ENCODE measurements at places on chromosomes 6 and 20.
A peak's percentile ranks its signal among the peaks of the same experiment; 100 is the strongest.

DNA sequence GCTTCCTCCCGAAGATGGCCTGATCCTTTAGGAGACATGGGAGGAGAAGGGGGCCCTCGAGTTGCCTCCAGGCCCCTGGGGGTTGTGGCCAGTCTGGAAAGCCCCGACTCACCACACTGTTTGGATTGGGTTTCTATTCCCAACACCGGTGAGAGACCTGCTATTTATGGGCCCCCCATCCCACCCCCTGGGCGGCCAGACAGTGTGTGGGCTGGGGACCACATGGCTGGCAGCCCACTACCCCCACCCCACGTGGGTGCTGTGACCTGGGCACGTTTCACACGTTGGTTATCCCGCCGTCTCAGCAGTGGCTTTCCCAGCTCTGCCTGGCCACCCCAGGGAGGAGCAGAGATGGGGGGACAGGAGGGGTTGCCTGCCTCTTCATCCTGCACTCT is 116.1 kb downstream of the VEGFA start:
- no peak for DNase-seq

- DNase-seq: no peak
Measured at GRCh38 chr6:119040636-119041035, 37.8 kb downstream of the FAM184A start.

GRCh38 chr6:4703382-4703781 is 72.8 kb upstream of the CDYL start:
- DNase-seq: no peak

GRCh38 chr20:63396300-63396699 is 35.2 kb upstream of the CHRNA4 start:
- no peak for DNase-seq

- DNase-seq: no peak
Measured at GRCh38 chr20:51473771-51474170, 68.7 kb downstream of the NFATC2 start.

- DNase-seq: no peak
Measured at GRCh38 chr6:146153040-146153758, 124.3 kb downstream of the GRM1 start.

DNA sequence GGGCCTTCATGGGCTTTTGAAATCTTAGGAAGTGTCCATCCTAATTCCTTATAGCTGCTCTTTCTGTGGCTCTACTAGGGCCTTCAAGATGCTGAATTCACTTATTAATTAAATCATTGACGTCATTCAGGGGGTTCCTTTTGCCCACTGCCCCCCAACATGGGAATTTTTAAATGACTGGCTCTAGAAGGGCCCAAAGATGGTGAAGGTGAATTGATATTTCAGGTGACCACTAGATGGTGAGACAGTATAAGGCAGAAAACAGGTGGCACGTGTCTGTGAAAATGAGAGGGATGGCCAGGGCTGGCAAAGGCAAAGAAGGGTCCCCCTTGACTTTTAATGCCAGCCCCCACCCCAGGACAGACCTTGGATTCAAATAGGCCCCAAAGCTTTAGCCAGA is 11.8 kb downstream of the GNAS start:
- no peak for DNase-seq

- no peak for DNase-seq
Measured at GRCh38 chr20:12358006-12358654, 440.4 kb downstream of the BTBD3 start.

DNA sequence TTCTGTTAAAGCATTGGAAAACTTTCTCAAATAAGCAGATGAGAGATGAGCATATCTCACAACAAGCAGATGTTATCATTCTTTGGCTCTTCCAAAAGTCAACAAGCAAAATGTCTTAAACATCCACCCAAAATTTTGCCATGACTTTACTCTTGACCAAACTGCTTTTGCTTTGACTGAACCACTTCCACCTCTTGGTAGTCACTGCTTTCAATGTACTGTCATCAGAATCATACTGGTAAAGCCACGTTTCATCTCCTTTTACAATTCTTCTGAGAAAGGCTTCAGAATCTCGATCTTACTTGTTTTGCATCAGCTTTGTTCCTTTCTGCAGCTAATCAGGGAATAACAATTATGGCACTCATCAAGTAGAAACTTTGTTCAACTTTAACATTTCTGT is 498.5 kb upstream of the GJE1 start:
- DNase-seq: no peak

- no peak for DNase-seq
Measured at GRCh38 chr6:107741191-107741680, 82.9 kb downstream of the SCML4 start.

GRCh38 chr6:168292826-168293225 is 26.8 kb downstream of the DACT2 start:
- DNase-seq: no peak

DNA sequence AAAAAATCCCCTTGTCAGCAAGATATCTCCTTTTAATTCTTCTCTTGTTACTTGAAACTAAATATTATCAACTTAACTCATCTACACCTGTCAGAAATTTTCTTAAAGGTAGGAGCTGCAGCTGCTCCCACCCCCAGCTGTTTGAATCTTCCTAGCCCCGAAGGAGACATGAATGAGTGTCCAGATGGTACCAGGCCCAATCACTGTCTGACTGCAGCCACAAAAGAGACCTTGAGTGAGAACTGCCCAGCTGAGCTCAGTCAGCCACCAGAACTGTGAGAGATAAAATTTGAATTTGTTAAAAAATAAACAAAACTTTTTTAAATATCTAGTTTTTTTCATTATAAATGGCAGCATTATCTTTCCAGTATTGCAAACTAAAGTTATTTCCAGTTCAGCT is 84.7 kb downstream of the PRSS35 start:
- DNase-seq: no peak

DNA sequence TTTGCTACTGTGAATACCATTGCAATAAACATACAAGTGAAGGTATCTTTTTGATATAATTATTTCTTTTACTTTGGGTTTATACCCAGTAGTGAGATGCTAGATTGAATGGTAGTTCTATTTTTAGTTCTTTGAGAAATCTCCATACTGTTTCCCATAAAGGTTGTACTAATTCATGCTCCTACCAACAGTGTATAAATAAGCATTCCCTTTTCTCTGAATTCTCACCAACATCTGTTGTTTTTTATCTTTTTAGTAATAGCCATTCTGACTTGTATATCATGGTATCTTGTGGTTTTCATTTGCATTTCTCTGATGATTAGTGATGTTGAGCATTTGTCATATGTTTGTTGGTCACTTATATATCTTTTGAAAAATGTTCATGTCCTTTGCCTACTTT is 183.6 kb upstream of the LRFN2 start:
- no peak for DNase-seq

- no peak for DNase-seq
Measured at GRCh38 chr6:164356814-164357213, 942.3 kb downstream of the QKI start.

DNA sequence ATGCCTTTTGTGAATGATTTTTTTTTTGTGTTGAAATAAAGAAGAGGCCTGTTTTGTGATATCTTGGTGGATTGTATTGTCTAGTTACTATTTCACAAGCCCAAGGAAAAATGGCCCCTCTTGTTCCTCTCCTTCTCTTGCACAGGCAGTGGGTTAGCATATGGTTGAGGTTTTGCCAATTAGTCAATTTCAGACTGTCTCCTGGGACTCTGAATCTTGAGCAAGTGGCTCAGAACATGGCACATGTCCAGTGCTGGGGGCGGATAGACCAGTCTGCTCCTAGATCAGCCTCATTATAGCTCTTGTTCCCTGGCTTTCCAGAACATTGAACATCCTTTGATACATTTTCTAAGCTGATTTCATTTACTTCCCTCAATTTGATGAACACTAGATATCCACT is 589.2 kb downstream of the PHF3 start:
- DNase-seq: no peak

- no peak for DNase-seq
Measured at GRCh38 chr20:4946986-4947385, 54.3 kb downstream of the SLC23A2 start.

- DNase-seq: no peak
Measured at GRCh38 chr6:42938987-42939809, 9.9 kb downstream of the CNPY3 start.

DNA sequence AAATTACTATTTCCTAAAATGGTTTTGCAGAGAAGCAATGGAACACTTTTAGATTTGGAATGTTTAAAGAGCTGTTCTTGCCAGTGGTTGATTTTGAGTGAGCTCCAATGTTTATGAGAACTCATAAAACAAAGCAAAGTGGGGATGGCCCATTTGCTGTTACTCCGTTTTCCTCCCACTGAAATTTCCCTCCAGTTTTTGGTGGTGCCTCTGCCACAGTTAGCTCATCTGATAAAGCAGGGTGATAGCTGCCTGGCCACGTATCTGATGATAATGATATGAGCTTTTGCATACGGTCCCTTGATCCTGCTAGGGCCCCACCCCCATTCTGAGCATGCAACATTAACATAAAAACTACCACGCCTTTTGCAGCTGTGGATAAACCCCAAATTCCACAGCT is 10.4 kb downstream of the CD83 start:
- no peak for DNase-seq

GRCh38 chr6:72809746-72810379 is 188.0 kb downstream of the KCNQ5 start:
- DNase-seq: no peak

GRCh38 chr20:57325632-57326356 is 3.8 kb upstream of the SPO11 start:
- DNase-seq: no peak

DNA sequence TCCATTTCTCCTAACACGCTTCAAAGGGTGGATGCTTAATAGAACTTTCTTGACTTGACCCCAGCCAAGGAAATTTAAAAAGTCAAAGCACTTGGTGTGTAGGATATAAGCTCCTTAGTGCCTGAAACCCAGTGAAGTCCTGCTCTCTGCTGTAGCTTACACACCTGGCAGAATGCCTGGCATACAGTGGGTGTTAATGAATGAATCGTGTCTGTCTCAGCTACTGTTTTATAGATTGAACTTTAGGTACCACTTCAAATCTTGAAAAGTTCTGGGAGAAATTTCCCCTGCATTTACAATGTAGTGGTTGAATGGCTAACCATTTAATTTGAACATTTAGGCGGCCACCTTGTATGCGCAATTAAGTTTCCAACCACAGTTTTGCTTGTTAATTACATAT is 70.5 kb upstream of the ZNF217 start:
- no peak for DNase-seq

GRCh38 chr6:32462609-32463008 is 22.9 kb downstream of the HLA-DRA start:
- DNase-seq: no peak

GRCh38 chr6:9564021-9564420 is 850.9 kb downstream of the TFAP2A start:
- no peak for DNase-seq

- DNase-seq: no peak
Measured at GRCh38 chr20:62227977-62228958, 8.2 kb upstream of the HRH3 start.

GRCh38 chr6:29908710-29909109 is 33.6 kb upstream of the HLA-A start:
- no peak for DNase-seq

GRCh38 chr6:35650015-35650414 is 38.7 kb downstream of the FKBP5 start:
- DNase-seq: no peak

DNA sequence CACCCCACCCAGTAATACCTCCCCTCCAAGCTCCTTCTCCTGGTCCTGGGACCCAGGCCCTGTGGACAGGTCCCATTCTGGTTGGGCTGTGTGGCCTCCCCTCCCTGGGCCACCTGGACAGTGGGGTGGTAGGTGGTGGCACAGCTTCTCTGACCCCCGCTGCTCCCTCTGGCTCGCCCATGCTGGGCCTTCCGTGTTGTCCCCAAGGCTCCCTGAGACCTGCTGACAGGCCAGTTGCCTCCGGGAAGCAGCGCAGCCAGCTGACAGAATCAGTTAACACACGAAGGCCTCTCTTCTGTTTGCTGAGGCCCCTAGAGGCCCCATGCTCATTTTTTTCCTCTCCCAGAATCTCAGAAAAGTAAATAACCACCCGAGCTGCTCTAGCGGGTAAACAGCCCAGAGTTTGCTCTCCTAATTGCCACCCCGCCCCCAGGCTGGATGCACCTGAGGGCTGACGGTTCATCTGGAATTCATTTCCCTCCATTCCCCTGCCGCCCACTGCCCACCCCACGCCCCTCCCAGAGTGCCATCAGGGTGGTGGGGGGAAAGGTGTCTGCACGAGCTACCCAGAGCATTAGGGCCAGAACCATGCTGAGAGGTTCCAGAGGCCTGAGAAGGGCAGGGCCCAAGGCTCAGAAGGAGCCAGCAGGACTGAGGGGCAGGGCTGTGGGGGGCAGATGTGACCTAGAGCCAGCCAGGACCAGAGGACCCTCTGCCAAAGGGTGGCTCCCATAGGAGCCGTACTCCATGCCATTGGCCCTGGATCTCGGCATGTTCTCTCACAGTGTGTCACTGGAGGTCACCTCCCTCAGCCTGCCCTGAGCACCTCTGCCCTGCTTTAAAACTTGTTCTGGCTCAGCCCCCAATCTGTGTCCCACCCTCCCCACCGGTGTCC is 157.5 kb downstream of the GRM4 start:
- DNase-seq: no peak

DNA sequence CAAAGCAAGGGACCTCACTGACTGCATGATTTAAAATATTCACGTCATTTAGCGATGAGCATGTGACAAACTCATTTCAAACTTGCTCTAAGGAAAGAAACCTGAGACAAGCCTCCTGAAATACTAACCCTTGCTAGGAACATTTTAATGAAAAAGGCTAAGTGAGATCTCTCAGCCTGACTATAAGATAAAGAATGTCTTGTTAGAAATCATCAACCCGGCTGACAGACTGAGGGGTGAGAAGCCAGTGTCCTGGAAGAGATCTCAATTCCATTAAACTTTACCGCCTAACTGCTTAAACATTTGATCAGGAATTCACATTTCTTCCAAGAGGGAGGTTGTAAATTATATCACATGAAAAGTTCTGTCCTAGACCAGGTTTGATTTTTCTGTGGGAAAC is 274.8 kb upstream of the EXOC2 start:
- no peak for DNase-seq

- DNase-seq: peak; percentile 82
Measured at GRCh38 chr6:133568970-133569889, 319.7 kb upstream of the TCF21 start.

DNA sequence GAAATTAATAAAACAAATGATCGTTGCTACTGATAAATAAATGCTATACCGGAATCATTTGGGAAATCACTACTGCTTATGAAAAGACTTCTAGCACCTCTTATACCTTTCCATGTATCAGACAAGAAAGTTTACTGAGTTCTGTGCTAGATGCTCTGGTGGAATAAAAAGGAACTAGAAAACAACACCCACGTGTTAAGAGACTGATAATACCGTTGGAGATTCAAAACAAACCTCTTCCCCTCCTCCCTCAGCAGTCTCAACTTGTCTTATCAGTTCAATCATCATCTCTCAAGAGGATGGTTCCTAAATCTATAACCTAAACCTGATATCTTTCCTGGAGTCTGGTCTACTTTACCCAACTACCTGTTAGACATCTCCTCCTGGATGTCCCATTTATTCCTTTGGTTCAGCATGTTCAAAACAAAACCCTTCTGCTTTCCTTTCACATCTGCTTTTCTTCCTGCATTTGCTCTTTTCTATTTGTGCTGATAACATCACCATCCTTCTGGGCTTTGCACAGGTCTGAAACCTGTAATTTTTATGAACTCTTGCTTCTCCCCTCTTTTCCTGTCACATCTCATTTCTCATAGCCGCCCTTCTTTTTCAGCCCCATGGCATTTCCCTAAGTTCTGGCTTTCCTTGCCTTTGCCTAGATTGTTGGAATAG is 122.2 kb downstream of the COL19A1 start:
- DNase-seq: no peak

Measured in HS-5 (cell line).